ENCODE measurements at places on chromosomes 7 and 10.

- no peak for DNase-seq
These were observed 103.4 kb upstream of the SDK1 start for GRCh38 chr7:3197567-3198213.

DNA sequence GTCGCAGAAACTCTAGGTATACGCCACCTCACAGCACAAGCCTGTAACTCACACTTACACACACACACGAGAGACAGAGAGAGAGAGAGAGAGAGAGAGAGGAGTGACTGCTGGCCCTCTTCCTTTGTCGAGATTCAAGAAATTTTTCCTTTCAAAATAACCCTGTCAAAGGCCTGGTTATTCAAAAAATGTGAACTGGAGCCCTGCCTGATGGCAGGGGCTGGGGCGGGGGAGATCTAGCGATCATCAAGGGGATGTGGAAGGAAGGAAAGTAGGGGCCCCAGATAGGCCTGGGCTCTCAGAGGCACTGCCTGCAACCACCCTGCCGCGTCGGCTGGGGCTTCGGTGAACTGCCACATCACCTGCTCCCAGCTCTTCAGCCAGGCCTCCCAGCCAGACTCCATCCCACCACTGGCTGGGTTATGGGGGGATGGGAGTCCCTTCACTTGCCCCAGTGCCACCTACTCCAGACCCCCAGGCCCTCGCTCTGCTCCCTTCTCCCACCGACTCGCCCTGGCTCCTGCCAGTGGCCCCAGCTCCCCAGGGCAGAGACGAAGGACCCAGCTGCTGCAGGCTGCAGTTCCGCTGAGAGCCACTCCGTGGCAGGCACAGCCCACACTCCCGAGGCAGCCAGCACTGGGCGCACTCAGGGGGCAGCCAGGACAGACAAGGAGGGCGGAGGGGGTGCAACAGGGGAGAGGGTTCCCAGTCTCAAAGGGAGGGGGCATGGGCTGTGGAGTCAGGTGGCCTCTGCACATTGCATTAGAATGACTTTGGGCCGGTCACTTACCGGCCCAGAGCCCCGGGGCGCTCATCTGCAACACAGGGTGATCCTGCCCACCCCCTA is 15.3 kb downstream of the KCNH2 start:
- peak; percentile 28 for DNase-seq

DNA sequence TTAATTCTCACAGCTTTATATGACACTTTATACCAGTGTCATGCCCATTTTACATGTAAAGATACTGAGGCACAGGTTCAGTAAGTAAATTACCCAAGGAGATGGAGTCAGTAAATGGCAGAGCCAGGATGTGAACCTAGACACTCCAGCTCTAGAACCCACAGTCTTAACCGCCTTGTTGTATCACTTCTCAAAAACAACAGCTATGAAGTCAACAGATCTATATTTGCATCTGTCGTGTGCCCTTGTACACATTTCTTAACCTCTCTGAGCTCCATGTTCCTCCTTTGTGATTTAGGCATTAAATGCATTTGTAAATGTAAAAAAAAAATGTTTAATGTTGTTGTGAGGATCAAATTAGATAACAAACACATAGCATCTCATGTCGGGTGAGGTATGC is 716.2 kb downstream of the SUGCT start:
- DNase-seq, result no peak

GRCh38 chr7:16711730-16712129 is 41.8 kb upstream of the TSPAN13 start:
- DNase-seq, result no peak

Data from T-helper 2 cell (primary cell).